ENCODE measurements at places on chromosomes 12 and 14. TPM values are rescaled to one million over a fixed set of nuclear protein-coding genes. Genes with fewer than 3 reads are reported as not detected.

The B4GALNT1 gene
- 44.0 TPM for total RNA-seq

The SERPINA5 gene
- 0.15 TPM for total RNA-seq

The SIX6 gene
- total RNA-seq = not detected

The DHRS2 gene
- 6.4 TPM for total RNA-seq

The HVCN1 gene
- 0.53 TPM for total RNA-seq

The CMA1 gene
- not detected for total RNA-seq

The AICDA gene
- total RNA-seq = 0.07 TPM

The KRT77 gene
- not detected for total RNA-seq

The SLIRP gene
- total RNA-seq = 427 TPM

The SDR9C7 gene
- not detected for total RNA-seq

The SIX1 gene
- 6.2 TPM for total RNA-seq

The SERPINA10 gene
- not detected for total RNA-seq

The C12orf56 gene
- not detected for total RNA-seq

The GXYLT1 gene
- total RNA-seq = 14.3 TPM

The CLIP1 gene
- total RNA-seq = 36.6 TPM

The LTBP2 gene
- 10.0 TPM for total RNA-seq

The PRICKLE1 gene
- 1.6 TPM for total RNA-seq

The CEBPE gene
- total RNA-seq = not detected

The IKZF4 gene
- 2.0 TPM for total RNA-seq

The GLI1 gene
- total RNA-seq = 6.6 TPM

The TXNDC16 gene
- 1.3 TPM for total RNA-seq

The KRT74 gene
- total RNA-seq = not detected

The FRS2 gene
- total RNA-seq = 10.7 TPM

The RPGRIP1 gene
- total RNA-seq = 0.26 TPM

The KLRB1 gene
- not detected for total RNA-seq

The PLXNC1 gene
- total RNA-seq = 0.06 TPM

The TBPL2 gene
- total RNA-seq = not detected

The ZNF641 gene
- total RNA-seq = 5.1 TPM

The MYO1H gene
- not detected for total RNA-seq

The KLRC4 gene
- total RNA-seq = not detected

The AKAP5 gene
- 0.46 TPM for total RNA-seq

The CPNE6 gene
- not detected for total RNA-seq

The MYBPC1 gene
- not detected for total RNA-seq

The AQP2 gene
- not detected for total RNA-seq

The CMTM5 gene
- total RNA-seq = not detected

The EPYC gene
- not detected for total RNA-seq

The EXOC3L4 gene
- total RNA-seq = 1.4 TPM

The HECTD4 gene
- 13.1 TPM for total RNA-seq

The DBX2 gene
- total RNA-seq = not detected

The PLCZ1 gene
- not detected for total RNA-seq

The KRT83 gene
- total RNA-seq = 6.0 TPM

The PPP1R1A gene
- not detected for total RNA-seq

The ANKRD33 gene
- not detected for total RNA-seq

The TTC5 gene
- total RNA-seq = 18.9 TPM

The CLEC4D gene
- not detected for total RNA-seq

The TMEM30B gene
- 0.81 TPM for total RNA-seq

The RIC8B gene
- 11.0 TPM for total RNA-seq

The NGDN gene
- 74.9 TPM for total RNA-seq

The OTUB2 gene
- total RNA-seq = 3.0 TPM
